HFF-Myc (cell line): ENCODE measurements at places on chromosomes 3 and 15.

GRCh38 chr15:85826756-85827515 is 32.2 kb upstream of the KLHL25 start:
- DNase-seq = no peak

DNA sequence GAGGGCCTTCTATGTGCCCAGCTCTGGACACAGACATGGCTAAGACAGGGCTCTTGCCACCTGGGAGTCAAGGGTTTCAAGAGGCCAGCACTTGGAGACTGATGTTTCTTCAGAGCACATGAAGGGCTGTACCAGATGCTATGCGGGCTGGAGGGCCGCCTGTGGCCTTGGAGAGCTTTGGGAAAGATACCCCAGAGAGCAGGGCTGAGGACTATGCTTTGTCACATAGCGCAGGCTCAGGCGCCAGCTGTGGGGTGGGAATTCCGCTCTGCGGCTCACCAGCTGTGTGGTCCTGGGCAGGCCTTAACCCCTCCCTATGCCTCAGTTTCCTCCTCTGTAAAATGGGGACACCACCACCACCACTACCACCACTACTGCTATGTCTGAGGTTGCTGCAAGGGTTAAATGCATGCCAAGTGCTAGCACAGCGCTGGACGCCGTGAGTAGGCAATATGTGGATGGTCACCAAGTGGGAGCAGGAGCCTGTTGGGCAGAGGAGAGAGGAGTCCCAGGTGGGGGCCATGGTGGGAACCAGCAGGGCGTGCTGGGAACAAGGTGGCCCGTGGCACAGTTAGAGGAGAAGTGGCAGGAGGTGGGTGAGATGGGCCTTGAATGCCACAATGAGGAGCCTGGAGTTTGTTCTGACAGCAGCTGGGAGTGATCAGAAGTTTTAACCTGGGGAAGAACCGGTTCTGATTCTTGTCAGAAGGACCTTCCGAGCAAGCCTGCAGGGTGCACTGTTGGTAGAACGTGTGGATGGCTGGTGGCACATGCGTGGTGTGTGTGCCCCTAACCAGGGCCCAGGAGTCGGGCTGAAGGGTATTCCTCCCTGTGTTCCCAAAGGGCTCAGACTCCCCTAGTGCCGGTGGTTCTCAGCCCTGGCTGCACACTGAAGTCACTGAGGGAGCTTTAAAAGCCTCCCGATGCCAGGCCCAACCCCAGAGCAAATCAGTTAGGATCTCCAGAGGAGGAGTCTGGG is 41.7 kb downstream of the FEM1B start:
- DNase-seq = no peak

DNA sequence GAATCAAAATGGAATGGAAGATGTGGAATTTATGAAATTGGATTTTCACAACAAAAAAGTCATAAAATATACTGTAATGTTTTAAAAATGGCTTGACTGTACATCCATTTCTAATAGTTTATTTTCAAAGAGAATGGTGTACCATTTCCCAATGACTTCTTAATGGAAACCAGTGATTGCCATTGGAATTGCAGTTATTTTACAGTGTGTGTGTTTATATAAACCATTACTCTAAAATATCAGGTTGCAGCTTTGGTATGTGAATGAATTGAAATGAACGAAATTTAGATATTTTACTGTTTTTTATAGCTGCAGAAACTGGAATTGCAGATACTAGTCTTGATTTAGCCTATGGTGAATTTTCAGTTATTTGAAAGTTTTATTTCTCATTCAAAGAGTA is 165.6 kb downstream of the UBE2E2 start:
- no peak for DNase-seq

DNA sequence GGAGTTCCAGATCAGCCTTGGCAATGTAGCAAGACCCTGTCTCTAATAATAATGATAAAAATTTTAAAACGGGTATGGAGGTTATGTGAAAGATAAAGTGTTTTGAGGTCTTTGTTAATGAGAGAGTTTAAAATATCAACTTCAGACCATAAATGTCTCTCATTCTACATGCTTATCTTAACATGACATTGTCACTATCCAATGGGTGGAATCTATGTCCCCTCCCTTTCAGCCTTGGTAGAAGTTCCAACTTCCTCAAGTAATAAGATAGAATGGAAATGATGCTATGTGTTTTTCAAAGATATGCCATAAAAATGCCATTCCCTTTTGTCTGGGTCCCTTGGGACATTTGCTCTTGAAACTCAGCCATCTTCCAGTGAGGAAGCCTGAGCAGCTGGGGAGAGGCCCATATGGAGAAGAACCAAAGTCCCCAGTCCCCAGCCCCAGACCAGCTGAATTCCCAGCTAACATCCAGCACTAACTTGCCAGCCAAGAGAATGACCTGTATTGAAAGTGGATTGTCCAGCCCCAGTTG is 17.0 kb downstream of the RPSA start:
- no peak for DNase-seq

- no peak for DNase-seq
Observed at GRCh38 chr15:36912311-36912712, 188.0 kb downstream of the MEIS2 start.

DNA sequence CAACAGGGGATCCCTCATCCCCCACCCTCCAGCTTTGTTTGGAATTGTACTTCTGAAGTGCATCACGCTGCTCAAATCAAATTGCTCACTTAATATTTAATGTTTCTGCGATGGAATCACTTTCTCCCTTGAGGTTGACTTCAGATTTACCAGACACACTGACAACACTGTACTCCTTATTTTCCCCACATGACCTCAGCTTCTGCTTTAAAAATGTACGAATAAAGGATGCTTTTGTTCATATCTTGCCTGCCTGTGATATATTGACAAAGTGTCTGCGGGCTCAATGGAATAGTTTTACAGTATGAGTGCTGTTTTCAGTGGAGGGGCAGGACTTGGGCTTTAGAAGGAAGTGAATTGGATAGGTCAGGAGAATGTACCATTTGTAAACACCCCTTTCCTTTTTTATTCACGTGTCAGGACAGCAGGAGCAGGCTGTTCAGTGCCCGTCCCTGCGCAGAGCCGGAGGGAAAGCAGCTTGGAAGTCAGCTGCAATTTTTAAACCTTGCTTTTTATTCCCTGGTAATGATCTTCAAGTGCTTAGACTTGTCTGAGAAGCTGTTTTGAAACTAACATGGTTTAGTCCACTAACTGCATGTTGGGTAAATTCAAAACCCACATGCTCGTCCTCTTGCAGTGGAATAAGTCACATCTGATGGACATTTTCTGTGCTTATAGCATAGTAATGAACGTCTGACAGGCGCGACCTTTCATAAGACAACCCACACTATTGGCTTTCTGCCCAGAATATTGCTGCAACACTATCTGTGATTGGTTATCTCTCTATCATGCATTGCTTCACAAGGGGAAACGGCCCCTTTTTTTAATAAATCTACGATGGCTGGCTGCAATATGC is 29.9 kb downstream of the MBNL1 start:
- DNase-seq = peak; percentile 96

- no peak for DNase-seq
Observed at GRCh38 chr3:24843955-24844354, 349.3 kb upstream of the THRB start.

- no peak for DNase-seq
Observed at GRCh38 chr15:92633418-92633817, 22.2 kb downstream of the FAM174B start.

- no peak for DNase-seq
Observed at GRCh38 chr3:32413845-32414521, 22.3 kb downstream of the CMTM7 start.

DNA sequence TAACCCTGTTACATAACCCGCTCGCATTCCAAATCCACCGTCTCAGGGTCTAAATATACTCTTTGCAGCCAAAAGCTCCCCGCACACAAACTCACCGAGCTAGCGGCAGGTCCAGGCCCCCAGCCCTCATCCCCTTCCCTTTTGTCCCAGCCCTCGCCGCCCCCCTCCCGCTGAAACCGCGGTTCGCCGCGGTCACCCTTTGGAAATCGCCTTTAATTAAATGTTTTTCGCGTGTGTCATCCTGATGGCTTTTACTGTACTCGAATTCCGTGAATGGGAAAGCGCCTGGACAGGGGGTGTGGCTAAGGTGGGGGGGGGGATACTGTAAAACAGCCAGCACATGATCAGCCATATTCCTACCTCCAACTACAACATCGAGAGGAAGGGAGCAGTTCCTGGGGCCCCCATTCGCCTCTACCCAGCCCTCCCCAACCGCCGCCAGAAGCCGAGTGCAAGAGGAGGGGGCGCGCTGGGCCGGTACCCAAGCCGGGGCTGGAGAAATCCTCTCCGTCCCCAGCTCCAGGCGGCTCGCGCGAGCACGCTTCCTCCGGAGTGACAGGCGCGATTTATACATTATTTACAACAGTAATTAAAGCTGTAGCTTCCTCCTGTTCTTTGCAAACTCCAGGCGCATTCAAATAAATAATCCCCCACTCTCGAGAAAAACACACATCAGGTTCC is 1.7 kb downstream of the RORA start:
- DNase-seq = peak; percentile 17

- DNase-seq = no peak
Observed at GRCh38 chr3:56706629-56707028, 23.6 kb upstream of the TASOR start.

- no peak for DNase-seq
Observed at GRCh38 chr15:81264072-81264857, 59.7 kb downstream of the STARD5 start.

DNA sequence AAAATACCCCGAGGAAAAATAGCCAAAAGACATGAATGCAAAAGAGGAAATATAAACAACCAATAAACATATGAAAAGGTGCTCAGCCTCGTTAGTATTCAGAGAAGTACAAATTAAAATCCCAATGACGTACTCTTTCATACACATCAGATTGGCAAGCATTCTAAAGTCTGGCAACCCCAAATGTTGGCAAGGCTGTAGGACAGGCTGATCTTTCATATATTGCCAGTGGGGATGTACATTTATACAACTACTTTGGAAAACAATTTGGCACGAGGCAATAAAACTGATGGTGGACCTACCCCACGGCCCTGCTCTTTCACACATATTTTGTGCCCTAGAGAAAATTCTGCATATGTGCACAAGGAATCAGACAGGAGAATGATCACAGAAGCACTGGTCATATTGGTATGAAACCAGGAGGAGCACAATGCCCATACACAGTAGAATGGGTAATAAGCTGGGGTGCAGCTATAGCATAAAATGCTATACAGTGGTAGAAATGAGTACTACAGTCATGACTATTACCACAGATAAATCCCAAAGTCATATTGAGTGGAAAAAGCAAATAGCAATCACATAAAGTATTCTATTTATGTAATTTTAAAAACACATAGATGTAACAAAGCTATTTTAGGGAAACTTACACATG is 176.0 kb upstream of the SLC24A5 start:
- no peak for DNase-seq

DNA sequence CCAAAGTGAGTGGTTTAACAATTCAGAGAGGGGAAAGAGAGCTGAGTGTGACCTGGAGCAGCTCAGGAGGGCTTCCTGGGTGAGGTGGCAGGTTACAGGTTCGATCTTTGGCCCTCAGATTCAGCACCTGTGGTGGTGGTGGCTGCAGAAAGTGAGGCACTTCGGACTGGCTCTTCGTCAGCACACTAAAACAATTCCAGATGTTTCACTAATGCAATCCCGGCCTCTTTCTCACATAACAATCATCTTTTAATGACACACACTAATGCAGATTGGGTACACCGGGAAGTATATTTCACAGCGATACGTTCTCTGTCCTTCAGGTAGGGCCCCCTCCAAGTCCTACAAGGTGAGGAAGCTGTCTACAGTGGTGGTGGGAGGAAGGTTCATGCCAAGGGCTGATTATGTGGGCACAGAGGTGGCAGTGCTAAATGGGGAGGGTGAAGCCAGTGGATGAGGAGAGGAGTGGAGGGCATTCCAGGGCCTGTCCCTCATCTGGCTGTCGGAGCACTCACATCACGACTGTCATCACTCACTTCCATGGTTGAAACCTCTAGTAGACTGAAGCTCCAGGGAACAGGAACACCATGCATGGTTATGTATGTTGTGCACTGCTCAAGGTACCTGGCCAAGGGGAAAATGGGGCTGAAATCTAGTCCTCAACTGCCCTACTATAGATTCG is 171.1 kb downstream of the RAB11A start:
- DNase-seq = no peak

- no peak for DNase-seq
Observed at GRCh38 chr3:33557279-33557678, 117.1 kb upstream of the UBP1 start.

GRCh38 chr3:155963570-155963969 is 93.1 kb downstream of the GMPS start:
- DNase-seq = no peak

- no peak for DNase-seq
Observed at GRCh38 chr15:31974154-31974794, 56.0 kb upstream of the CHRNA7 start.
